Pancreas (tissue), 10 donors: ENCODE measurements at places on chromosomes 6 and 20. TPM values are rescaled to one million over a fixed set of nuclear protein-coding genes. Genes with fewer than 3 reads are reported as not detected.

- DNase-seq, result no peak
These were observed 36.4 kb downstream of the GSTA4 start for GRCh38 chr6:52958546-52959255.

DNA sequence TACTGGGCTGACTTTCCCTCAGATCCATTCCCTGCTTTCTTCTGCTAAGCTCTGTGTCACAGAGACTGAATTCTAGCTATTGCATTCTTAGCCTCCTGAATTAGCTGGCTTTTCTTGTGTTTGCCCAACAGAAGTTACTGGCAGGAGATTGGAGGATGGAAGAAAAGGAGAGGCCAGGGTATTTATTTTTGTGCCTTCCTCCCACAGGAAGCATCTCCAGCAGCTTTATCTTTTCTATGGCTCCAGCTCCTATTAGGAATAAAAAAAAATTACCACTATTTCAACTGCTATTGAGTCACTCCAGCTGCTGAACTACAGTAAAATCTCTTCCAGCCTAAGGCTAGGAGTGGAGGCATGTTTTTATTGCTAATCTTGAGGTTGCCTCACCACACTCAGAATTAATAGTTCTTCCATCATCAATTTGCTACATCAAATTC, 492.4 kb downstream of the RFPL4B start:
- no peak for DNase-seq

GRCh38 chr6:1860756-1861348, 251.1 kb downstream of the FOXC1 start:
- DNase-seq, result no peak

GRCh38 chr6:144104898-144105487, 9.6 kb upstream of the SF3B5 start:
- DNase-seq, result no peak

GRCh38 chr20:32078791-32079190, 26.7 kb downstream of the HCK start:
- DNase-seq, result no peak

The CAP2 gene
- 4.0 TPM for total RNA-seq

- DNase-seq, result no peak
These were observed 51.7 kb upstream of the TFAP2D start for GRCh38 chr6:50661636-50662035.

DNA sequence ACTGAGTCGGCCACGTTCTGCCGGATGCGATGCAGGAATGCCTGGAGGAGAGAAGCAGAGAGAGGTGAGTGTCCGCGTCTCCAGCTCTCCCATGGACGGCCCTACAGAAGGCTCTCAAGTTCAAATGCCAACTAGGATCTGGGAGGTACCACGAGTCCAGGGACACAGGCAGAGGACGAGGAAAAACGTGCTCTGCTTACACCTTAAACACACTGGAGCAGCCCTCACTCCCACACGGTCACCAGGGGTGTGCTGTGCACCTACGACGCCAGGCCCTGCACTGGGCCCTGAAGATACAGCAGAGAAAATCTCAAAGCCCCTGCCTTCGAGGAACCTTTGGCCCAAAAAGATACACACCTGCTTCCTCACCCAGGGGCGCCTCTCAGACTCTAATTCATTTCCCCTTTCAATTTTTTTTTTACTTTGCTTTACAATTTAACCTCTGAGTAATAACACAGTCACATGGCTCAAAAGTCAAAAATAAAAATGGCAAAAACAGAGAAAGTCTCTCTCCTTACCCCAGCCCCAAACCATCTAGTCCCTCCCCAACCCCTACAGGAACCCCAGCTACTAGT, 79.9 kb downstream of the PREX1 start:
- no peak for DNase-seq

DNA sequence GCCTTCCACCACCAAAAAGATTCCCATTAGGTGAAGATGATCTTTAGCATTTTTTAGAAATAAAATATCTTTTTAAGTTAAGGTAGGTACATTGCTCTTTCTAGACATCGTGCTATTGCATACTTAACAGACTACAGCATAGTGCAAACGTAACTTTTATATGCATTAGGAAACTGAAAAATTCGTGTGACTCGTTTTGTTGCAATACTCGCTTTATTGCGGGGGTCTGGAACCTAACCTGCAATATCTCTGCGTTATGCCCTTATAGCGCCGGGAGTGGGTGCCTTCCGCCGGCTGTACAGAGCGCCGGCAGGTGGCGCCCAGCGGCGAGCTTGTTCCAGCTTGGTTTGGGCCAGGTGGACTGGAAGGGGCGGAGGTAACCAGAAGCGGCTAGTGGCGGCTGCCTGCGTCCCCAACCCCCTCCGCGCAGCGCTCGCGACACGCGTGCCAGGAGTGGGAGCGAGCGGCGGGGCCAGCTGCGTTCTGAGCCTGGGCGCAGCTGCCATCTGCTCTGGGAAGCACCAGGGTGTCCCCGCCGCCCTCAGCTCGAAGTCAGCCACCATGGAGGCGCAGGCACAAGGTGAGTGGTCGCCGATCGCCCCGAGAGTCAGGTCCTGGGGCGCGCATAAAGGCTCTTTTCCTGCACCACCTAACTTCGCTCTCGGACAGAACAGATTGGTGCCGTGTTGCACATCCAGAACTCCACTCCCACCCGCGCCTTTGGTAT, at the start of gene TPD52L1:
TPD52L1 (plus strand) TSS at position 383 of the 727 bp plus-strand sequence; CDS start at position 562, 179 bp downstream.
- DNase-seq, result peak; percentile 94

- no peak for DNase-seq
These were observed 124.0 kb downstream of the PLCB1 start for GRCh38 chr20:8255945-8256632.

The PNPLA1 gene
- not detected for total RNA-seq

The RBM12 gene
- 46.7 TPM for total RNA-seq

DNA sequence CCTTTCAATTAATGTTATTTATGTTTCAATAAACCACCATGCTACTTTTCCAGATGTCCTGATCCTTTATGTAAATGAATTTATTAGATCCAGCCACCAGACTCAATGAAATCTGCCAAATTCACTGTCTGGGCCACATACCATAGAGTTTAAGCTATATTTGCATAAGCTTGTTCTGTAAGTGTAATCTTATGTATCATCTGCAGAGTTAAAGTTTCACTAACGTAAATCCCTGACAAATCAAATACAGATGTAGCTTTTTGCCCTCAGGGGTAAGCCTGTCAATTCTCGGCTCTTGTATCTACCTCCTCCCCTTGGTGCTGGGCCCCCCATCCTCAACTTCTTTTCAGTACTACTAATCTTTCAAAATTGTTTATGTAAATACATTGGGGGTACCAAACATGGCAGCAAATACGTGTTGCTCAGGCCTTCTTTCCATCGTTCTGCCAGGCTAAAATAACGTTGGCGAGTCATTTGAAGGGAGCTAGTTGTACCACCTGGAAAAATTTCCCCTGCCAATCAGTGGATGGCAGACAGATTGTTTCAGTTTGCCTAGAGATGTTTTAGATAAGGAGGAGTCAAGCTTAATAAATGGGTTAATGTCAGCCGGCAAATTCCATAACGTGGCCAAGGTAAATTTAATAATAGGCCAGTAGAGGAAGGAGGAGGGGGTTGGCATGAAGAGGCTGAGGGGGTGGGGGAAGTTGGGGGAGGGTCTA, 79.6 kb downstream of the RPS12 start:
- no peak for DNase-seq

The CGA gene
- total RNA-seq, result not detected

DNA sequence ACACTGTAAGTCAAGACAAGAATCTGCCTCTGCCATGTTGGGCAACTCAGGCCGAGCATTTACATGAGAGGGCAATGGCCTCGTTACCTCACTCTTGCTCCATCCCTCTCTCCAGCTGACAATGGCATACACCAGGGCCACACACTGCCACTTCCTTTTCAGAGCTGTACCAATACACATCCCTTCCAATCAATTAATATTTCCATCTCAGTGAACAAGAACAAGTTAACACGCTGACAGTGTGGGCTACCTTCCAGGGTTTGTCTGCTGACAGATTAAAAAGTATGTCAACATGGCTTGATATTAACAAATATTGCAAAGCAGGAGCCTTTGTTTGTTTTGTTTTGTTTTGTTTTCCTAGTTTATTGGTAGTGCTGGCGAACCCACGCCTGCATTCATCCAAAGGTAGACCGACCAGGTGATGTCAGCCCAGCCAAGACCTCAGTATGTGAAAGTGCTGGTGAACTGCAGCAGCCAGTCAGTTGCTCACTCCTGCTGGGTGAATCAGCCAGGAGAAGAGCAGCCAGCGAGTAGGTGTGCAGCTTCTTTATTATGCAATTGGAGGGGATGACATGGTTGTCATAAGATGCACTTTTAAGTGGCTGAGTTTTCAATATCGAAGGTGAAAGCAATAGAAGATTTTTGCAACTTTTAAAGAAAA, 487.3 kb upstream of the JARID2 start:
- no peak for DNase-seq

GRCh38 chr6:11279284-11279689, 46.8 kb upstream of the NEDD9 start:
- no peak for DNase-seq

DNA sequence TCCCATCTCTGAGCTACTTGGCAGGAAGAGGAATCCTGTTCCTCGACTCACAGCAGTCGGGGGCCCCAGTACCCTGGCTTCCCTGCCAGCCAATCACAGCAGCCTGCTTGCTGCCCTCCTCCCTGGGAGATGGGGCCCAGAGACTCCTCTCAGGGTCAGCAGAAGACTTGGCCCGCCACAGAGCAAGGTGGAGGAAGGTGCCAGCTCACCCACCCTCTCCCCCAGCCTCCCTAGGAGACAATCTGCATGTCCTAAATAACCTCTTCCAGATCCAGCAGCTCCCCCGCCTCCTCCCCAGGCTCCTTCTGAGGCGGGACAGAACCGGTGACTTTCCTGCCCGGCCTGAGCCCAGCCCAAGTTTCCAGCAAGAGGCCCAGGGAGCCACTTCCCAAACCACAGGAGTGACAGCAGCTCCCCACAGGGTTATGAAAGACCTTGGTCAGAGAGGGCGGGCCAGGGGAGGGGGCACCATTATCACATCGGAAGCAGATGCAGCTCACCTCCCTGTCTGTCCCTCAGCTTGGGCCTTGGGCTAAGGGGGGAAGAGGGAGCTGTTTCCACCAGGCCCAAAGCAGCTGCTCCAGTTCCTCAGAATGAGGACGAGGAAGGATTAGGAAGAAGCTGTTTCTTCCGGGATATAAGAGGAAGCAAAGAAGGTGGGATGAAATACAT, 2.3 kb downstream of the CCND3 start:
- DNase-seq, result no peak

The NOX3 gene
- total RNA-seq, result not detected

The RIMS1 gene
- total RNA-seq, result 3.6 TPM

GRCh38 chr20:44856856-44857448, 28.6 kb upstream of the YWHAB start:
- DNase-seq, result no peak

DNA sequence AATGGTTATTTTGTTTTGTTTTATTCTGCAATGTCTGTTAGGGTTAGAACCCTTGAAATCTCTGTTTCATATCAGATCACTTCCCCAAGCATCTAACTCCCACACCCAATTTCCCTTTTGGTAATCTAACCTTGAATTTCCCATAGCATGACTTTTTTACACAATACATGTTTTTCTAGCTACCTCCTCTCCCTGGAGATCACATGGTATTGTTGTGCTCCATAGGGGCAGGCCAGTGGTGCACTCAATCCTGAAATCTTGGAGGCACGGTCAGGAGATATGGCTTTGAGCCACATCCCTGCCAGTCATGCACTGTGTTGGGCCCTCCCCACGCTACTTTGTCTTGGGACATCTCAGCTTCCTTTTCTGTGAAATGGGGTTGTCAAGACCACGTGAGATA, 36.7 kb upstream of the NNAT start:
- no peak for DNase-seq

The EEF1A2 gene
- 22.9 TPM for total RNA-seq

The LINC00237 gene
- not detected for total RNA-seq

The GPANK1 gene
- total RNA-seq, result 6.3 TPM

DNA sequence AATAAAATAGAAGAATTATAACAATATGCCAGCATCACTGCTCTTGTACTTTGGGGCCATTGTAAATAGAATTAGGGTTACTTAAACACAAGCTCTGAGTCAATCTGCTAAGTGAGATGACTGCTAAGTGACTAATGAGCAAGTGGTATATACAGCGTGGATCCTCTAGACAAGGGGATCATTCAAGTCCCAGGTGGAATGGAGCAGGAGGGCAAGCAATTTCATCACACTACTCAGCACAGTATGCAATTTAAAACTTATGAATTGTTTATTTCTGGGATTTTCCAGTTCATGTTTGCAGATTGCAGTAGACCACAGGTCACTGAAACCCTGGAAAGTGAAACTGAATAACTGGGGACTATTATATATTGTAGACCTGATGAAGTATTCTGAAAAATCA, 235.3 kb downstream of the BTBD3 start:
- no peak for DNase-seq

- no peak for DNase-seq
These were observed 98.2 kb downstream of the THBS2 start for GRCh38 chr6:169155481-169155880.

The TSHZ2 gene
- 5.8 TPM for total RNA-seq

GRCh38 chr6:52574709-52575501, 2.0 kb downstream of the TRAM2 start:
- DNase-seq, result no peak

The ARG1 gene
- not detected for total RNA-seq

The OR12D3 gene
- not detected for total RNA-seq

The PAK1IP1 gene
- total RNA-seq, result 5.4 TPM
